ENCODE measurements at places on chromosomes 5 and 9.

DNA sequence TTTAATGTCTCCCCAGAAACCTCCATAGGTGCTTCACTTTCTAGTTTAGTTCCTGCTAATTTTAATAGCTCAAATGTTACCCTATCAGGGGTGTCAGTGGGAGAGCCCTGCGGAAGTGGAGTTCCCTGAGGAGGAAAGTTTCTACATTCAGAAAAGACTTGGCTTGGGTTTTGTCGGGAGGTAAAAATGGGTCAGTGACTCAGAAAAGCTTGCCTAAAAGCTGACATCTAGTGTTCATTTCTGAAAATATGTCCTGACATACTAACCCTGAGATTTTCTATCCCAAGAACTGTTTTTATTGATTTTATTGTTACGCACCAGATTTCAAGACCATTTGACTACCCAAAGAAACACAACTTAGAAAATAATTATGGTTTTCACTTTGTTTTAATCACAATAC lies 40.9 kb upstream of the GLDC start:
- DNase-seq = no peak

DNA sequence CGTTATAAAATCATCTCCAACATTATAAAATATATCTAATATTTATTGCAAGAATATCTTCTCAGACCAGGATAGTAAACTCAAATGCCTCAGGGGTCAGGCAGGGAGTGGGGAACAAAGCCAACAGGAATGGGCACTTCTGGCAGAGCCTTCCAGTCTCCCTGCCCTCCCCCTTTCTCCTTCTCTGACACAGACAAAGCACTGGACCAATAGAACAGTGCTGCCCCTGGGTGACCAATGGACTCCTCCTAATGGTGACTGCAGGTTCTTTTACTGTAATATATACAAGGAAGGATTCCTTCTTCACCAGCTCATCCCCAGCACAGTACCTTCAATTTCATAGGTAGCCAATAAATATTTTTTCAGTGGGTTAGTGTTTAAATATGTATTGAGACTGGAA lies 31.1 kb upstream of the MAMDC2 start:
- DNase-seq = no peak

GRCh38 chr9:137301081-137301947 lies 757 bp downstream of the NRARP start:
- no peak for DNase-seq

- DNase-seq = peak; percentile 78
These were observed 20.0 kb downstream of the CEMIP2 start for GRCh38 chr9:71748280-71748743.

DNA sequence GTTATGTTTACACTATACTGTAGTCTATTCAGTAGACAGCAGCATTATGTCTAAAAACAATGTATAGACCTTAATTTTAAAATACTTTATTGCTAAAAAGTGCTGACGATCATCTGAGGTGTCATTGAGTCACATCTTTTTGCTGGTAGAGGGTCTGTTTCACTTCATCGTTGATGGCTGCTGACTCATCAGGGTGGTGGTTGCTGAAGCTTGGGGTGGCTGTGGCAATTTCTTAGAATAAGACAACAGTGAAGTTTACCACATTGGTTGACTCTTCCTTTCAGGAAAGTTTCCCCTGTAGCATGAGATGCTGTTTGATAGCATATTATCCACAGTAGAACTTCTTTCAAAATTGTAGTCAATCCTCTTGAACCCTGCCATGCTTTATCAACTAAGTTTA lies 150.3 kb downstream of the FBXL7 start:
- DNase-seq = no peak

DNA sequence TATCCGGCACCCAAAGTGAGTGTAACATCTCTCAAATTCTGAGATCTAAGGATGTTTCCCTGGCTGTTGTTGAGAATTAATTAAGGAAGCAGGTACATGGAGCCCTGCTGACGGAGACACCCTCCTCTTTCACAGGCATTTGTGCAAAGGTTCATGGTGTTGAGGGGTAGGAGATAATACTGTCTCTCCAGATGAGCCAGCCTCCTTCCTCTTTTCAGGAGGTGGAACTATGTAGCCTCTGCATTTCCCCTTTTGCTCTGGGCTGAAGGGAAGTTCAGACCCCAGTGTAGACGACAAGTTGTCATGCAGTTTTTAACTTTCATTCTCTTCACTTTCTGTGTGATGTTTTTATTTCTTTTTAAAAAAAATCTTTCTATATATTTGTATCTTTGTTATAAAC lies 107.5 kb downstream of the GALNT10 start:
- no peak for DNase-seq
